ENCODE measurements at places on chromosomes 16 and 17.
A peak's percentile ranks its signal among the peaks of the same experiment; 100 is the strongest.

DNA sequence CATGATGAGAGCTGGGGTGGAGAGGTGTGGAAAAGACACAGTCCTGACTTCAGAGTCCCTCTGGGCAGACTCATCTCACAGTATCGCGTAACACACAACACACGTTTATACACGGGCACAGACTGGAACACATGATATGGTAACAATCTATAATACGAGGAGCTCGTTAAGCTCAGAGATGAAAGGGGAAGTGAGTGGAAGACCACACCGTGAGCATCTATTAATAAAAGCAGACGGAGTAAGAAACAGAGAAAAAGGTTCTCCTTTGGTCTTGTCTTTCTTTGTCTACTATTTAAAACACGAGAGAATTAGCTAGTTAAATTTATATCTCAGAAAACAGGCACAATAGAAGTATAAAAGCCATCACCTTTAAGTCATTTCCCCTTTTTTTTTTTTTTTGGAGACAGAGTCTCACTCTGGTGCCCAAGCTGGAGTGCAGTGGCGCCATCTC, 13.5 kb downstream of the ANKRD11 start:
- no peak for DNase-seq

DNA sequence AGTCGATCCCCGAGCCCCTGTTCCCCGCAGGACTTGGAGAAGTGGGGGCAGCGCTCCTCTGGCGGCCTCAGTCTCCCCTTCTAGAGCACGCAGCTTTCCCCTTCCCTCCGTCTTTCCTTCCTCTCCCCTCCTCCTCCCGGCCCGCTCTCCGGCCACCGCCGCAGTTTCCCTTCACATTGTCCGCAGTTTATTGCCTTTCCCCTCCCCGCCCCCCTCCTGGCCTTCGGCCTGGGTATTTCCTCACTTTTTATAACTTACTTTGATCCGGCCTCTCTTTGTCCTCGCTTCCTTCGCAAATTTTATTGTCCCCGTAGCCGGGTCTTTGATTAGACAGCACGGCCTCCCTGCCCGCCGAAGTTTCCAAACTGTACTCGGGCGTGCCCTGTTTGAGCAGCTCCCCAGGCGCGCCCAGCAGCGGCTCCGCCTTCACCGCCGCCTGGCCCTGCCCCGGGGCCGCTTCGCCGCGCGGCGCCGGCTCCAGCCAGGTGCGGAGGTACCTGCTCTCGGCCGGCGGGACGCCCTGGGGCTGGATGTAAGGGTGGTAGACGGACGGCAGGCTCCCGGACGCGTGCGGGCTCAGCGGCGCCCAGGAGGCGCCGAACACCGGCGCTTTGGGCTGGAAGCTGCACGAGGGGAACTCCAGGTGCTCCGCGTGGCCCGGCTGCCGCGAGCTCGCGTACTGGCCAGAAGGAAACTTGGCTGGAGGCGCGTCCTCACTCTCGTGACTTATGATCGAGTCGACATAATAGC, 488 bp downstream of the HOXB9 start:
- peak; percentile 62 for DNase-seq

GRCh38 chr17:48427598-48427997, 2.4 kb downstream of the SKAP1 start:
- DNase-seq = no peak

DNA sequence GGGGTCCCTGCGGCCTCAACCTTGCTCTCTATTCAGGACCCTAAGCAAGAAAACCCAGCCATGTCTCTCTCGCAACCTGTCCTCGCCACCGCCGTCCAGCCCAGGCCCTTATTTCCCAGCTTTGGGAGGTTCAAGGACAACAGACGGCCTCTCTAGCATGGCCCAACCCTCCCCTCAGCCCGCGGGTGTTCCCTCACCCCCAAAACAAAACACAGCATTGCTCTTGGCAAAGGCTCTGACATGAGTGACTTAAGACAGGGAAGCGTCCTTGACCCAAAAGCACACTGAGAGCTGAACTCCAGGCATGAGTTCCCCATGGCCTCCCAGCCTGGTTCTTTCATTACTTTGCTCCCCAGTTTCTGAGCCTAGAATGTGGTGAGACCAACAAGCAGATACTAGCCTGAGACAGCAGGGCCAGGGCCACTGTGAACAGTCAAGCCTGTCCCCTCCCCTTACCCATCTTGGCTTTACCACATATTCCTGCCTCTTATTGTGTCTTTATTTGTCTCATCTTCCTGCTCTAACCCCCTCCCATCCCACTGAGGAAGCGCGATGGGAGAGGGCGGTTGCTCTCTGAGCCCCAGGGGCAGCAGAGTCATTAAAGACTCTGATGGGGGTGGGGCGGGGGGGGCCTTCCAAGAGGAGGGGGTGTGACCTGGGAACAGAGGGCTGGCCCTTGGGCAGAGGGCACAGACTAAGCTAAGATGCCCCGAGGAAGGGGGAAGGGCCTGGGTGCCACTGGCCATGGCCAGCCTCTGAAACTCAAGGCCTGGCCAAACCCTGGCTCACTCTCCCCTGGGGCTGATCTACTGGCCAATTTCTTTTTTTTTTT, 11.8 kb downstream of the SREBF1 start:
- peak; percentile 53 for DNase-seq

DNA sequence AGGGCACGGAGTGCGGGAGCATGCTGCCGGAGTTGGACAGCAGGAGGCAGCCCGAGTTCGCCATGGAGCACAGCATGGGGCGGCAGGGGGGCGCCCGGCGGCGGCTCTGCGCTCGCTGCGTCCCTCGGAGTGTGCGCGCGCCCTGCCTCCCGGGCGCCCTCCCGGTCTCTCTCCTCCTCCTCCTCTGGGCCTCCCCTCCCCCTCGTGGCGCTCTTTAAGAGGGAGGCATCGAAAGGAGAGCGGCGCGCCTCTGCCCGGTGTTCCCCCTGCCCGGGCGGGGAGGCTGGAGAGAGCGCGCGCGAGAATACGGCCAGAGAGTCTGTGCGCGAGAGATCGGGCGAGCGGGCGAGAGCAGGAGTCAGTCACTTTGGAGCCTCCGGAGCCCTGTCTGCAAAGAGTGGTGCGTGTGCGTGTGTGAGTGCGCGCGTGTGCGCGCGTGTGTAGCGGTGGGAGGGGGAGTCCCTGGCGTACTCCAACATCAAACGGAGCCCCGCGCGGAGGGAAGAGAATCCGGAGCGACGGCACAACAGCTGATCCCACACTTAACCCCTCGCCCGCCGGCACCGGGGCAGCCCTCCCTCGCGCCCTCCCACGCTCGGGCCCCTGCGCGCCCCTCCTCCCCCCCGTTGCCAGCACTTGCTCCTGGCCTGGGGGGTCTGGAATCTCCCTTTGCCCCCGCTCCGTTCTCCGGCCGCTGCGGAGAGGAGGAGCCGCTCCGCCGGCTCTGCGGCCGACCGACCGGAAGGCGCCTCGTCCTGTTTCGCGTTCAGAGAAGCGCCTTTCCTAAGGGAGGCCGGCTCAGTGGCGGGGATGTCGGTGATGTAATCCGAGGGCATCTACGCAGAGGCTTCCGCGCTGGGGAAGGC, 108.9 kb downstream of the ENGASE start:
- no peak for DNase-seq

DNA sequence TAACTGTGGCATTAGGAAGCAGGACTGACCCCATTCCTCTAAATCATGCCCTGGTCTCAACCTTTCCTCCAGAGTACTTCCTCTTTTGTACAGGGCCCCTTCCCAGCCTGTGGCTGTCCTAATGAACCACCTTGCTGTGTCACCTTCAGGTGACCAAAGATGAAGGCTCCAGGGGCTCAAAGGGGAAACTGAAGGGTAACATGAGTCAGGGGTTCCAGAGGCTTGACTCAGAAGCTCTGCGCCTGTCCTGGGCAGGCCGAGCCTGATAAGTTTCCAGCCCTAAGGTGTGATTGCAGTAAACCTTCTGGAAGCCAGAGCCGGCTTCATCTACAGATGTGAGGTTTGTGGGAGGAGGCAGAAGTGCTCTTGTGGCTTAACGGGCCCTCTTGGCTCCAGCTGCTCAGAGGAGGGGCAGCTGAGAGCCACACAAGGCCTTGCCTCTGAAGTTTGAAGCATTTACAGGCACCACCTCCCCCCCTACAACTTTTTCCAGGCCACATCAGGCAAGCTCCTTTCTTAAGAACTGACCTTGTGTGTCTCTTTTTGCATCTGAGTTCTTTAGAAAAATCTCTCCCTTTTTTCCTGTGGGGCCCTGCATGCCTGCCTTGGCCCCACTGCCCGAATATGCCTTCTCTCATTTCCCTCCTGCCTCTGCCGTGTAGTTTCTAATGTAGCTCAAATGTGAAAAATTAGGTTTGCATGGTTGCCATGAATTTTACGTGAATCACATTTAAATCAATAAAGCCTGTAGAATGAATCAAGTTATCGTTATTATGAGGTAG, 149.9 kb downstream of the CLEC16A start:
- peak; percentile 83 for DNase-seq

GRCh38 chr16:26111900-26112299, 420.1 kb downstream of the HS3ST4 start:
- no peak for DNase-seq

DNA sequence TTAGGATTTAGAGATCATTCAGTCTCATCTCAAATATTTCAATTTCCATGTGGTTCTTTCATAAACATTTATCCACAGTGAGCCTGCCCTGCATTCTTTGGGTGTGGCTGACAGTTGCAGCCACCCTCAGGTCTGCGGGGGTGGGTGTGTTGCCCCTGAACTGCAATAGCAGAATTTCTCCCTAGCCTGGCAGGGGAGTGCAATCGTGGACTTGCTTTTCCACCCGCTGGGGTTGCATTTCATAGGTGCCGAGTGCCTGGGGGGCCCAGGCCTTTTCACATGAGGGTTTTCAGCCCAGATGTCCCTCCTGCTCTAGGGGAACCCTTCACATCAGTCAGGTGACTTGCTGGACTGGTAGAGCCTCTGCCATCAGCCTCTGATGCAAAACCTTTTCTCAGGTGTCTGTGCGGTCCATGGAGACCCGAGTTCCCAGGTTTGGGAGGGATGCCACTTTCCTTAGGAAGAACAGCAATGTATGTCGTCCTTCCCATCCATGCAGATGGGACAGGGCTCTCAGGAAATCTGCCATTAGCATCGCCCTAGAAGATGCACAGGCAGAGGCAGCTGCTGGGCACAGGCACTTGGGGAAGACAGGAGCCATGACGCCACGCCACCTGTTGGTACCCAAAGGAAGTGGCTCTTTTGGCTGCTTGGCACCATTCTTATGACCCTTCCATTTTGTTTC, 2.4 kb upstream of the USP36 start:
- peak; percentile 32 for DNase-seq

DNA sequence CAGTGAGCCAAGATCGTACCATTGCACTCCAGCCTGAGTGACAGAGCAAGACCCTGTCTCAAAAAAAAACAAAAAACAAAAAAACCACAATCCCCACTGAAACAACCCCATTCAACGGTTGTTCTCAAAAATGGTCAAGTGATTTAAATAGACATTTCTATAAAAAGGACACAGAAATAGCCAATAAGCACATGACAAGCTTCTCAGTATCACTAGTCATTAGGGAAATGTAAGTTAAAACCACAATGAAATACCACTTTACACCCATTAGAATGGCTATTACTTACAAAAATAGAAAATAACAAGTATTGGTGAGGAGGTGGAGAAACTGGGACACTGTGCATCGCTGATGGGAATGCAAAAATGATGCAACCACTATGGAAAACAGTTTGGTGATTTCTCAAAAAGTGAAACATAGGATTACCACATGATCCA, 26.6 kb upstream of the MYLK3 start:
- no peak for DNase-seq

DNA sequence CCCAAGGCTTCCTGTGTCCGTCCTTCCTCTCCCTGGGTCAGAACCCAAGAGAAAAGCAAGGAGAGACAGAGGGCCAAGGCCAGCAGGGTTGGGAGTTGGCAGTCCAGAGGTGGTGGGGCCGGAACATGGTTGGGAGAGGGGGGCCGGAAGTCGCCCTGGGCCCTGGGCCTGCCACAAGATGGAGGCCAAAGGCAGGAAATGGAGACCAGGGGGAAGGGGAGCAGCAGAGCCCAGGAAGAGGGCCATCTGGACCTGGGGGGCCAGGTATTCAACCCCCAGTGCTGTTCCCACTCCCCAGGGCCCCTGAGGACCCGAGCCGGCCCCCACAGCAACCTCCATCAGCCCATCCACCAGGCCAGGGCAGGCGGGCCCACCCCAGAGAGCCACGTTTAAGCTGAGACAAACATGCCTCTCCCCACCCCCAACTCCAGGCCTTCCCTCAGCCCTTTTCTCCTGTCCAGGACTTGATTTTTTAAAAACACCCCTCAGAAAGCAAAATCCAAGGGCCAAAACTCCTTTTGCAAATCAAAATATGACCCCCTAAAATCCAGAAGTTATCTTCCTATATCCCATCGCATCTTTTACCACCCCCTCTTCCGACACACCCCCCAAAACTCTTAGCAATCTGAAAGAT, 4.4 kb upstream of the BCL6B start:
- DNase-seq = no peak

DNA sequence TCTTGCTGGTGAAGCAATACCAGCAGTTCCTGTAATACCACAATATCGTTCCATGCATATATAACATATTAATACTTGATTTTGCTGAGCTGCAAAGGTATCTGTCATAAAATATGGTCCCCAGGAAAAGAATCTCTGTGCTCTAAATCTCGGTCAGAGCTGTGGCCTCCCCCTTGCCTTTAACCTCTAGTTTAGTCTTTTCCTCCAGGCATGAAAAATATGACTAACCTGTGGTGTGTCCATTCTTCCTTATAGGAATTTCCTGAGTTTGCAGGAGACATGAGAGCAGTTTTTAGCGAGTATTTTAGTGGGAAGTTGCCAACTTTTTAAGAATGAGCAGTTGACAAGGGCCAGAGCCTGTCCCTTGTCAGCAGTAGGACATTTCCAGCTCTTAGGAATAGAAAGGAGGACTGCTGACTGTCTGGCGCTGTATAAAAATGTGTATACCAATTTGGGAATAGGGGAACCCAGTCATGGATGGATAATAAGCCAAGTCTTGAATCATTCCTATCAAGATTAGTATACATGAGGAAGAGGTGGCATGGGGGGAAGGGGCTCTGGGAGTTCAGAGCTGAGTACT, 8.7 kb downstream of the ATXN1L start:
- no peak for DNase-seq

DNA sequence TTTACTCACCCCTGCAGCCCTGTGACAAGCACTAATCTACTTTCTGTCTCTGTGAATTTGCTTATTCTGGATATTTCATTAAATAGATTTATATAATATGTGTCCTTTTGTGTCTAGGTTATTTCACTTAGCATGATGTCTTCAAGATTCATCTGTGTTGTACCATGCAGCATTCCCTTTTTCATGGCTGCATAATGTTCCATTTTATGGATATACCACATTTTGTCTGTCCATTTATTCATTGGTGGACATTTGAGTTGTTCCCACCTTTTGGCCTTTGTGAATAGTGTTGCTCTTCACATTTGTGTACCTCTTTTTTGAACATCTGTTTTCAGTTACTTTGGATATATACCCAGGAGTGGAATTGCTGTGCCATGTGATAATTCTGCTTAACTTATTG, 110.3 kb downstream of the ELAC2 start:
- DNase-seq = no peak

- DNase-seq = peak; percentile 84
These were observed 13.3 kb upstream of the YWHAE start for GRCh38 chr17:1413281-1413791.

DNA sequence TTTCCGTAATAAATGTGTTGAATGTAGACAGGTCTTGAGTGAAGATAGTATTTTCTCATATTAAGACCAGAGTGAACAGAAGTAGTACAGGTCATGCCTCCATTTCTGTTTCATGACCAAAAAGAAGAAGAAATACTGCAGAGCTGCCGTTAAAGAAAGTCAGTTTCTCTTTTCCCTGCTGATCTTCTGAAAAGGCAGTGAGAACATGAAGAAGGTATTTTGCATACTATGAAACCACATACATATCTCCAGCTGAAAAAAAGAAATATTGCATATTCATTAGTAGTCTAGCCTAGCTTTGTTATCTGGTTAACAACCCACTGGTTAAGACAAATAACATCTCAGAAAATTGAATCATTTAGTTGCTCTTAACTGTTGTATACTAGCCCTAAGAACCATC, 138.4 kb downstream of the PHKB start:
- DNase-seq = no peak

All from PC-9 (cell line).